HepG2 (cell line): ENCODE measurements at places on chromosomes 12 and 14. TPM values are rescaled to one million over a fixed set of nuclear protein-coding genes. Genes with fewer than 3 reads are reported as not detected.

DNA sequence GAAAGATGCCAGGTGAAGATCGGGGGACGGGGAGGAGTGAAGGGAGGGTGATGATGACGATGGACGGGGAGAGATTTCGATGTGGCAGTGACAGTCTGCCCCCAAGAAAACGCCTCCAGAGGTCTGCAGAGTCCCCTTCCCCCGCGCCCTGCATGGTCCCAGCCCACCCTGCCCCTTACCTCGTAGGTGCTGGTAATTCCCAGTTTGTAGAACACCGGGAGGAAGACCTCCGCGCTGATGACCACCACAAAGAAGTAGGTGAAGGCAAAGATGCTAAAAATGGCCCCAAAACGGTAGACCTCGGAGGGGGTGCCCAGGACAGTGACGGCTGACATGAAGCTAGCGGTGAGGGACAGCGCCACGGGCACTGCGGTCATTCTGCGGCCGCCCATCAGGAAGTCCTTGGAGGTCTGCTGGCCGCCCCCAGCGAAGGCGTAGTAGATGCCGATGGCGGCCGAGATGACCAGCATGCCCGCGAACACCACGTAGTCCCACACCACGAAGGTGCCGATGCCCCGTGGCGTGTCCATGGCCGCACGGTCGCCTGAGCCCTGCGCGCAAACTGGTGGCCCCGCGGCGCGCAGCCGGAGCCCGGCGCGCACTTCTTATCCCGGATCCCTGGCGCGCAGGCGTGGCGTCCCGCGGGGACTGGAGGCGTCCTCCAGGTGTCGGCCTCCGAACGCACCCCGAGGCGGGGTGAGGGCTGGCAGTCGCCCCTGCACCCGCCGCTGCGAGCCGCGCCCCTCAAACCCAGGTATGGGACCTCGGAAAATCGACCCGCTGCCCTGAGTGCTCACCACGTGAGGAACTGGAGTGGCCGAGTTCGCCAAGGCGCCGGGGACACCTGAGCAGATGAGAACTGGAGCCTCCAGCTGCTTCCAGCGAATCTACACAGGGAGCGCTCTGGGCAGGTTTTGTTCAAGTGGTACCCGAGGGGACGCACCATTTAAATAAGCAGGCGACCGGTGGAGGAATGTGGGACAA is at the start of gene SLC5A8:
SLC5A8 (minus strand) TSS at position 920 of the 984 bp plus-strand sequence; CDS start at position 530, 390 bp downstream.
- DNase-seq = no peak

- DNase-seq = no peak
These were observed at the start of gene TMTC1 for GRCh38 chr12:29783773-29784666. Gene TMTC1 (minus strand): TSS chr12:29783942. CDS start chr12:29783751, 191 bp downstream.

GRCh38 chr14:66116732-66117131 is 369.4 kb upstream of the CCDC196 start:
- no peak for DNase-seq

- DNase-seq = no peak
These were observed 22.3 kb downstream of the FBLN5 start for GRCh38 chr14:91925001-91925726.

Gene DAO
- 0.82 and 1.1 TPM in 2 replicates for total RNA-seq

Gene KRT78
- total RNA-seq = not detected in 2 replicates

Gene TEX52
- total RNA-seq = 0.17 TPM in 1 of 2 replicates, not detected in the other
